ENCODE measurements at places on chromosomes 2 and 18.

- DNase-seq: peak; percentile 29
These were observed 69.4 kb downstream of the SRD5A2 start for GRCh38 chr2:31511376-31511775.

DNA sequence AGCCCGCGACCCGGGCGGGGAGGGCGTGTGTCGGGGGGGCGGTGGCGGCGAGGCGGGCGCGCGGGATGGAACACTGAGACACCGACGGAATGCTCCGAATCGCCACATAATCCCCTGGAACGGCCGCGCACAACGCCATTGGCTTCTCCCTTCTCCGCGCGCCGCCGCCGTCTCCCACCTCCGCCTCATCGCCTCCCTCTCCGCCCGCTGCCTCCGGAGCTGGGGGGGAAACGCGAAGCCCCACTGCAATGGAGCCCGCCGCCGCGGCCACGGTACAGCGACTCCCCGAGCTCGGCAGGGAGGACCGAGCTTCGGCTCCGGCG is at the start of gene PHLPP1:
Gene PHLPP1 (plus strand): TSS at position 106 of the 323 bp plus-strand sequence. CDS start 143 bp downstream, at position 249.
- DNase-seq: no peak

DNA sequence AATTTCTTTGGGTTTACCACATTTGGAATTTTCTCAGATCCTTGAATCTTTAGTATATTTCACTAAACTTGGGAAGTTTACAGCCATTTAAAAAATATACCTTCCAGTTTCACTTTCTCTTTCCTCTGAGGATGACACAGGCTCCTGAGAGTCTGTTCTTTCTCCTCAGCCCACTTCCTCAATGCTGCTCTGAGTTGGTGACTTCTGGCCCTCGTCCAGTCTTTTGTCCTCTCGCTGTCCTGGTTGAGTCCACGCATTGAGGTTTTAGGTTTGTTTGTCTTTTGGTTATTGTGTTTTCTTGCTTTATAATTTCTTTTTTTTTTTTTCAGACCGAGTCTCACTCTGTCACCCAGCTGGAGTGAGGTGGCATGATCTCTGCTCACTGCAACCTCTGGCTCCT is 40.7 kb upstream of the GALR1 start:
- peak; percentile 84 for DNase-seq

DNA sequence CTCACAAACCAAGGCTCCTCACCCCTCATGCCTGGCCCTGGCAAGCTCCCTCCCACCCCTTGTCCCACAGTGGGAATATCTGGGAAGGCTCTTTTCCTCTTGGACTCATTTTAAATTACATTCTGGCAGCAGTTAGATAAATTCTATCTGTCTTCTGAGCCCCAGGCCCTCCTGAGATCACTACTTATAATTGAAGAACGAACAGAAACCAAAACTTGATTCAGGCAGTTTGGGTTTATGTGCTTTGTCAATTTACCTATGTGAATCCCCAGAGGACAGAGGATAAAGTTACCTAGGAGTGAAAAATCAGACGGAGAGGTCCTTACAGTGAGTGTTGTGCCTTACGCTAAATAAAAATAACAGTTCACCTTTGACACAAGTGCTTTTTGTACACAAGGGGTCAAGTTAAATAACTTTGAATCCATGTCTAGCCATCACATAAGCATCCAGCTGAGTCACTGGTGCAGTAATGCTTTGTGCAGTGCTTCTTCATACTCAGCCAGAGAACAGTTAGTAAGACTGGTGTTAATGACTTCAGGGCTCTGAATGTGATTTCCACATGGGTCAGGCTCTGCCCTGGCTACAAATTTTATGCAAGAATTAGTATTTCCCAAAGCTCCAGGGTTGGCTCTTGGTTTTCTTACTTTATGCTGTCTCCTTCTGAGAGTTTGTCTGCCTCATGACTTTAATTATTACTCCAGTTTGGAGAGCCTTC is 329.3 kb downstream of the INSIG2 start:
- peak; percentile 87 for DNase-seq

- DNase-seq: no peak
These were observed 1241.9 kb downstream of the DPP10 start for GRCh38 chr2:115684345-115684744.

- no peak for DNase-seq
These were observed 204.5 kb downstream of the ZFP36L2 start for GRCh38 chr2:43021791-43022509.

- DNase-seq: no peak
These were observed 149.2 kb upstream of the GYPC start for GRCh38 chr2:126506786-126507185.

DNA sequence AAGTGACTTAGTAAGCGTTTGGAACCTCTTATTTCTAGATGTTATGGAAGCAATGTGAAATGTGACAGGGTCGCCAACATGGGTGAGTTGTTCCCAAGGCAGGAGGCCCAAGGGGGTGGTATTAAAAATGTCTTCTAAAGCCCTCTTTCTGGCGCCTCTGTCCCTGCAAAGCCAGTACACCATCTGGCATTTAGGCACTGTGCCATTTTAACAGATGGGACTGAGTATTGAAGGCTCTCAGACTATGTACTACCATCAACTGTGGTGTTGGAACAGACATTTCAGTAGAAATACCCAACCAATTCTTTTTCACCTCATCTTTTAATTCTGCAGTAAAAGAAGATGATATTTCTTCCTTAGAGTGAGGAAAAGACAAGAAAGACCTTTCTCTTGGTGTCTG is 384.5 kb upstream of the MMADHC start:
- DNase-seq: peak; percentile 32

DNA sequence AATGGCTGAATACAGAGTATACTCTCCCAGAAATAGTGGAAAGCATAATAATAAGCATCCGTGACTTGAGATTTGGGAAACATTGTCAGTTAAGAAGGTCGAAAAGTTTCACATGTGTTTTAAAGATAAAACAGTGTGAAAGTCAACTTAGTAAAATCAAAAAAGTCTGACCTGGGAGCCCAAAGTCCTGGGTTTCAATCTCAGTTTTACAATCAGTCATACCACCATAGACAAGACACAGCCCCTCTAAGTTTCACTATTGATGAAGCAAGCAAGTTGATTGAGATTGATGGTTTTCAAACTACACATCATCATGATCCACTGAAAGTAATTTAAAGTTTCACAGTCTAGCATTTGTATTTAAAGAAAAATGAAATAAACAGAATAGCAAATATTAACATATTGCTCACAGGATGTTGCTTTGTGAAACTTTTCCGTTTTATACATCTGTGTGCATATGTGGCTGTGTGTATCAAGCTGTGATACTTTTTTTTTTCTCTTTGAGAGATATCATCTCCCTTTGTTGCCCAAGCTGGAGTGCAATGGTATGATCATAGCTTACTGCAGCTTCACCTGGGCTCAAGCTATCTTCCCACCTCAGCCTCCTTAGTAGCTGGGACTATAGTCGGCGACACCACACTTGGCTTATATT is 71.1 kb downstream of the PIK3C3 start:
- DNase-seq: no peak

DNA sequence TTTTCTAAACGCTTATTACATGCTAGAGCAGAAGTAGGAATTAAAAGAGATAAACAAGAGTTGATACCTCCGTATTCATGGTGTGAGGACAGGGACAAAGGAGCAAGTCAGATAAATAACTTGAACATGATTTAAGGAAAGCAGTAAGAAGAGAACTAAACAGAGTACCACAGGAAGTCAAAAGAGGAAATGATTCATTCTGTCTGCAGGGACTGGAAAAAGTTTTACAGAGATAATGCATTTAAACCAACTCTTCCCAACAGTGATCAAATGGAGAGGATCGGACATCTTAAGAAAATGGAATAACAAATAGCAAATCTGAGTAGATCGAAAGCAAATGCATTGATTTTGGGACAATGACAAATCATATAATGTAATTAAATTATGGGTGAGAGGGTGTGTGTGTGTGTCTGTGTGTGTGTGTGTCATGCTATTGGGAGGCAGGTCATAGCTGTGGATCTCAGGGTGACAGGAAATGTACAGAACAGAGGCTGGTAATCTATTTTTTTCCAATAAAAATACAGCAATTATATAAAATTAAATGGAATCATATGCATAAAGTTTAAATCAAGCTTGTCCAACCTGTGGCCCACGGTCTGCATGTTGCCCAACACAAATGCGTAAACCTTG is 113.4 kb downstream of the MC4R start:
- no peak for DNase-seq
